Anterior cingulate cortex (tissue), 58 donors: ENCODE measurements at places on chromosomes 6 and 20.

DNA sequence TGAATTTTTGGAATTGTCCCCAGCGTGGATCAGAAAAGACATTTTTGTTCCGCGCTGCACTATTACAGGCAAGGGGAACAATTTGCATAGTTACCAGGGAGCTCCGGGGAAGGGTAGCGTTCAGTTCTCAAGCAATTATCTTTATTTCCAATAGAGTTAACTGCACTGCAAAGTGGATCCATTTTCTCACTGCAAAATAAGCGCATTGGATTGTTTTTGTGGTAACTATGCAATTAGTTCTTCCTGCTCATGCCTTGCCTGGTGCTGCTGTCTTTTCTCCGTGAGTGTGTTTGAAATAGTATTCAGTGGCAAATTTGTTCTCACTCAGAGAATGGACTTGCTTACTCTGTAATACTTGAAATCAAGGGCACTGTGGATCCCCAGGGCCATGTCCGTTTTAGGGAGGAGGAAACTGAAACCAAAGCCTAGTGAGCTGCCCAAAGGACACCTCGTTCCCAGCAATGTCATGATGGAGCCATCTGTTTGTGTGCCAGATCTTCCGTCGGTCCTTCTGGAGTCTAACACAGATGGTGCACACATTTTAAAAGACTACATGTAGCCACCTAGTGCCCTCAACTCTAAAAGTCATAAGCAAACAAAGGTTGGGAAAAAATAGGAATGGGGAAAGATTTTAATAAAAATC is 7.4 kb upstream of the PCK1 start:
- DNase-seq, result no peak

DNA sequence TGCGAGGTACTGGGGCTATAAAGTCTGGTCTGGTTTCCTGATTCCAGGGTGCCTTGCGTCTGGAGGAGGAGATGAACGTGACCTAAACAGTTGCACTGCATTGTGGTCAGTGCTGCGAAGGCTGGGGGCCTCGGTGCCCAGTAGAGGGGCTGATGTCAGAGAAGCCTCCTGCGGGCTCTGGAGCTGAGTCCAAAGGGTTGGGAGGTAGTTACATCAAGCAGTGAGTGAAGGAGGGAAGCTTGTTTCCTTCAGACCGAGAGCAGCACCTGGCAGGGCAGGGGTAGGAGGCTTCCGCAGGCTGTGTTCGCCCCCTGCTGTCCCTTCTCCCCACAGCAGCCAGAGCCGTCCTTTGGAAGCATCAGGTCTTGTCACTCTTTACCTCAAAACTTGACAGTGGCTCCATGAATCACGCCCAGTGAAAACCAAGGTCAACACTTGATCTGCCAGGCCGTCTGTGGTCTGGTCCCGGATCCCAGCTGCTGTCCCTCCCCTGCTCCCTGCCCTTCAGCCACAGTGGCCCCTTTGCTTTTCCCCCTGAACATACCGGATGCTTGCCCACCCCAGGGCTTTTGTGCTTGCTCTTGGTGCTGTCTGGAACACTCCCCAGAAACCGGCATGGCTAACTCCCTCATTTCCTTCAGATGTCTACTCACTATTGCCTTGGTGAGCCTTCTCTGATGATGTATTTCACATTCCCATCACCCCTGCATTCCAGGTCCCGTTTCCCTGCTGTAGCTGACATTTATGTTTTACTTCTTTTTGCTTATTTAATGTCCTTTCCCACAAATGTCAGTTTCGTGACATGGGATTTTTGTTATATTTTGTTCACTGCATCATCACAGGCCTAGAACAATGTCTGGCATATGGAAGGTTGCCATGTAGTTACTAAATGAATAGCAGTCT is 7.0 kb downstream of the DYNLRB1 start:
- peak; percentile 53 for DNase-seq

DNA sequence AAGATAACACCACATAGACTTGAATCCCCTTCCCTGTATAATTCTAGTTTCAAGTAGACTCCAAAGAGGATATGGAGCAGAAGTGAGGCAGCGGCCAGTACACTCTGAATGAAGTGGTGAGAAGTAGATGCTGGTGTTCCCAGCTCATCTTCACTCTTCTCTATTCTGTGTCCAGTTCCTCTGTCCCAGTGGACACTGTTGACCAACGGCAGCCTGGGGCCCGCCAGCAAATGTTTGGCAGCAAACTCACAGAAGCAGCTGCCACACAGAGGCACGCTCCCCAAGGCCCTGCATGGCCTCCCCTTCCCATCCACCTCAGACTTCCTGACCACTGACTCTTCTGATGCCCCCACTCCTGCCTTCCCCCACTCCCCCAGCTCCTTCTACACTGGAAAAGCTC is 358.9 kb upstream of the ID4 start:
- DNase-seq, result no peak

- DNase-seq, result no peak
Measured at GRCh38 chr20:22794200-22794599, 209.8 kb upstream of the FOXA2 start.

DNA sequence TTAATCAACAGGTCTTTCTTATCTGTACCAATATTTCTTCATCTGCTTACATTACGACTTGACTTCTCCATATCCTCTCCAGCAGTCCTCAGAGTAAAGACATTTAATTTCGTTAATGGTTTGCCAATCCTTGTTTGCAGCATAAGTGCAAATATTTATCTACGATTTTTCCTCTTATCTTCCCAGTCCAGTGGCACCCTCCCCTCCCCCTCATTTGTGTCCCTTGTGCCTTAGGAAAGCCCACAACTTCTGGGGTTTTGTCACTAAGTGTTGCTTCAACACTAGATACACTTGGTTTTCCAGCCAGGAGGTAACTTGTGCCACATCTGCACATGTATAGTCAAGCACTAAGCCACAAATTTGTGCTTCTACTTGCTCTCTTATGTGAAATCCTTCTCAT is 327.2 kb downstream of the CBLN4 start:
- no peak for DNase-seq

GRCh38 chr6:5667737-5668136 is 339.0 kb downstream of the NRN1 start:
- DNase-seq, result no peak

- DNase-seq, result no peak
Measured at GRCh38 chr6:145809785-145810184, 4.8 kb downstream of the FBXO30 start.

DNA sequence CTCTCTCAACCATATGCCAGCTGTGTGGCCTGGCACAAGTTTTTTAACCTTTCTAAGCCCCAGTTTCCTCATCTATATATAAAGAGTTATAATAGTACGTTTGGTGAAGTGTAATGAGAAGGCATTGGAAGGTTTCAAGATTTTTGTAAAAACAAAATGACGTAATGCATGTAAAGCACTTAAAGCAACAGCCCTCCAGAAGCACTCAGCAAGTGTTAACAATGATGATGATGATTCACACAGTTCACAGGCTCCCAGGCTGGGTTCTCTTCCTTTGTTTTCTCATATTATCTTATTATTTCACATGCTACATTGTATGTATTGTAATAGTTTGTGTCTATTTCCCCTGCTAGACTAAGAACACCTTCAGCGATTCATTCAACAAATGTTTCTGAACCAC is 6.2 kb downstream of the CEP250 start:
- no peak for DNase-seq

GRCh38 chr6:111750753-111751673 is 122.2 kb downstream of the FYN start:
- no peak for DNase-seq

- DNase-seq, result no peak
Measured at GRCh38 chr20:56865055-56865454, 235.9 kb downstream of the TFAP2C start.

DNA sequence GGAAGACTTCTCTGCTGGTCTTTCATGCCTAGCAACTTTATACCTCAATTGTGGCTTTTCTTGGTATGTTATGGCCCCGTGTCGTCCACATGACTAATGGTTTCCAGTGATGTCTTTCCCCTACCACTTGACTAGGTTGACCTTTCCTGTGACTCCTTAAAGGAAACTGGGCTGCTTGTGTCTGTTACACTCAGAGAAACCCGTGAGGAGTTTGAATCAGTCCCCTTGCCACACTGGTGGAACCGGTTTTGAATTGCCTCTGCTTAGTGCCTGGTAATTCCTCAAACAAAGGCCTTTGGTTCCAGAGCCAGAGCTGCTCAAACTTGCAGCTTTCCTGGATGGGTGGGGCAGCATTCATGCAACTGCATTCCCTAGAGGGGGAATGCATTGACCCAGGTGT is 21.9 kb downstream of the ECT2L start:
- no peak for DNase-seq

- no peak for DNase-seq
Measured at GRCh38 chr6:159720708-159721107, 6.6 kb upstream of the WTAP start.

GRCh38 chr20:3896853-3897583 is 7.8 kb downstream of the PANK2 start:
- no peak for DNase-seq

DNA sequence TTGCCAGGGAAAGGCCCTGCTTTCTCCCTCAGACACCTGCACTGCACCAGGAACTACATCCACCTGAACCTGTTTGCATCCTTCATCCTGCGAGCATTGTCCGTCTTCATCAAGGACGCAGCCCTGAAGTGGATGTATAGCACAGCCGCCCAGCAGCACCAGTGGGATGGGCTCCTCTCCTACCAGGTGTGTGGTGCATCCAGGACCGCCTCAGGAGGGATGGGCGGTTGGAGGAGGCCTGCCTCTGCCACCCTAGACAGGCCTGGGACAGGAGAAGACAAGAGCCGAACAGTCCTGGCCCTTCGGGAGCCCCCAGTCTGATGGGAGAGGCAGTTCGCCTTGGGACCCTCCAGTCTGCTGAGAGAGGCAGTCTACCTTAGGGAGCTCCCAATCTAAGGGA is 24.2 kb downstream of the GLP1R start:
- no peak for DNase-seq

- DNase-seq, result no peak
Measured at GRCh38 chr20:17365831-17366230, 139.0 kb downstream of the PCSK2 start.

DNA sequence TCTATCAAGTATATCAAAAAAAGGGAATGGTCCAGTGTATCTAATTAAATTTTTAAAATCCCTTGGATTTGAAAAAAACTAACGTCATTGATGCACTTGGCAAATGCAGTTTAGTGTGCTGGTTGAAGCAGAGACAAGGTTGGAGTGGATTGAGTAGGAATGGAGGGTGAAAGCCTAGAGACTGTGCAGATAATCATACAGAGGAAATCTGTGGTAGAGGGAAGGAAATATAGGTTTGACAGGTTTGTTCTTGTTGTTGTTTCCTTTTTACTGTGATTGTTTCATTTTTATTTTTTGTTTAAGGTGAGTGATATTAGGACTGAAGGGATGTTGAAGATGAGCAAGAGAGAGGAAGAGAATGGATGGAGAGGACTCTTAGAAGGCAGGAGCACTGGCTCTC is 29.0 kb upstream of the L3MBTL3 start:
- no peak for DNase-seq

- no peak for DNase-seq
Measured at GRCh38 chr20:46657618-46658017, 6.4 kb upstream of the SLC13A3 start.

GRCh38 chr6:17280552-17281090 is 540 bp upstream of the RBM24 start:
- DNase-seq, result no peak

DNA sequence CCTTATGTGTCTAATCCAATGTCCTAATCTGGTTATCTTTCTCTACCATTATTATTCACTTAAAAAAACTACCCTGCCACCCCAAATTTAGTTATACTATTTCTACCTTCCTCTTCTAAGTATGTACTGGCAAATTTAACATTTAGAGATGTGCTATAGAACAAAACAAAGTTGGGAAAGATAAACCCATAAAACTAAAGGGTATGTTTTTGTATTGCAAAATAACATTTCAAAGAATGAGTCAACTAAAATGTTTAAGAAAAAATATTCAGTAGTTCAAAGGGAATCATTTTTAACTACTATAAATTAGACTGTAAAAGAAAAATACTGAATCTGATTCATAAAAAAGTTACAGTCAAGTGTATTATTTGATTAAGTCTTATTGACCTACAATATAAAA is 103.0 kb downstream of the LMBRD1 start:
- DNase-seq, result no peak

- no peak for DNase-seq
Measured at GRCh38 chr6:56230976-56231566, 16.3 kb downstream of the COL21A1 start.

DNA sequence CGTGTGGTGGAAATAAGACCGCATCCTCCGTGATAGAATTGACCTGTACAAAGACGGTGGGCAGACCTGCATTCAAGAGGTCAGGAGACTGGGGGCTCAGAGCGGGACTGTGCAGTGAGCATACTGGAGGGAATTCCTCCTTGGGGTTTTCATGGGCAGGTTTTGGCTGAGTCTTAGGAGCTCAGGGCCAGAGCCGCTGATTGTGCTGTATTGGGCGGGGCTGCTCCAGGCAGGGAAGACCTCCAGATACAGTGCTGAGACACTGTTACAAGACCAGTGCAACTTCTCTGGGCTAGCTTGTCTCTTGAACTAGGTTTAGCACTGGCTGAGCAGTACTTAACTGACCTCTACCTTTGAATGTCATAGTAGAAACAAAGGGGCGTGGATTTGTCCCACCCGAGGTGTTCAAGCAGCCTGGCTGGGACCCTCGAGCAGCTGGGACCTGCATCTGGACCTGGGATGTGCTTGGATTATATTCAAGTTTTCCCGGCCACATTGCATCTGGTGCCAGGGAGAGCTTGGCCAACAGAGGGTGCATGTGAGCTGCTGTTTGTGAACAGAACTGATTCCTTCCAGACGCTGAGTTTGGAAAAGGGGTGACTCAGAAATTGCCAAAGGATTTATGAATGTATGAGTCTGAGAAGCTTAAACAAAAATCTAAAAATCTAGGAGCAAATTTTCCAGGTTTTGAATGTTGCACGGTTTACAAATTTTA is 33.4 kb upstream of the SLC22A1 start:
- DNase-seq, result peak; percentile 39

- DNase-seq, result no peak
Measured at GRCh38 chr6:31403283-31404060, at the start of gene MICA. Gene MICA (plus strand): TSS chr6:31403595. CDS start chr6:31403633, 38 bp downstream.

- DNase-seq, result no peak
Measured at GRCh38 chr6:7697820-7698623, 27.9 kb upstream of the BMP6 start.

DNA sequence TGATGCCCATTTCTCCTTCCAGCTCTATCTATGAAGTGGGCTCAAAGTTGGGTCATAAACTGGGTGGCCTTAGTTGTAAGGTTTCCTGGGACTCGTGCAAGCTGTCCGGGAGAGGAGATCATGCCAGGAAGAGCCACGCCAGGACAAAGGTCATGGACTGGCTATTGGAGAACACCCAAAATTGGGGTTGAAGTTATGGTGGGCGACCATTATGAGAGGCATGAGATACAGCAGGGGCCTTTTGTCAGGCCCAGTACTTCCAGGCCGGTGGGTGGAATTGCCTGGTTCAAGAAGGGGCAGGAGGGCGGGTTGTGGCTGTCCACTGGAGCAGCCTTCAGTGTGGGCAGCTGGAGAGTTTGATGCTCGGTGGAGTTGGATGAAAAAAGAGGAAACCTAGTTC is 225.1 kb upstream of the SSTR4 start:
- DNase-seq, result no peak
